Left forelimb (tissue), 1 donor: ENCODE measurements at places on chromosomes 3 and 15.

DNA sequence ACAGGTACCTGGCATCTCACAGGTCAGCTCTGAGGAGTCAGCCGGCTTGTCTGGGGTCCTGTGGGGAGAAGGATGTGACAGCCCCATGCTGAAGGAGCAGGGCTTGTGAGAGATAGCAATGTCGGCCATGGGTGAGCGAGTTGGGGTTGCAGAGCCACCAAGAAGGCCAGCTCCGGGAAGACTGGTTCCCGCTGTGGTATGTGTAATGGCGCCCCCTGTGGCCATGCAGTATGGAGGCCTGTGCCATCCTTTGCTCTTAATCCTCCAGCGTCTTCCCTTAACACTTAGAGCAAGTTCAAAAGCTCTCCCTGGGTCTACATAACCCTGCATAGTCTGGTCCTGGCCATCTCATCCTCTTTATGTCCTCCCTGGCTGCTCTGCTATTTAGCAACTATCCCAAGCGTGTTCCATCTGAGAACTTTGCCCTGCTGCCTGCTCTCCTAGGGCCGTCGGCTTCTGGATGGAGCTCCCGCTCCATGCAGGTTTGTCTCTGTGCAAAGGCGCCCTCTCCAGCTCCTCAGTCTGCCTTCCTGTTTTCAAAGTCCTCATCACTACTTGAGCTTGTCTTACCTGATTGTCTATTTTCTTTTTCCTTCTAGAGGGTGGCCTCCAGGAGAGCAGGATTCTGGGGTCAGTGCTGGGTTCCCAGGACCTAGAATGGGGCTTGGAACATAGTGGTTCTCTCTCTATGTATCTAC, 40.8 kb upstream of the IQCF6 start:
- no peak for DNase-seq

DNA sequence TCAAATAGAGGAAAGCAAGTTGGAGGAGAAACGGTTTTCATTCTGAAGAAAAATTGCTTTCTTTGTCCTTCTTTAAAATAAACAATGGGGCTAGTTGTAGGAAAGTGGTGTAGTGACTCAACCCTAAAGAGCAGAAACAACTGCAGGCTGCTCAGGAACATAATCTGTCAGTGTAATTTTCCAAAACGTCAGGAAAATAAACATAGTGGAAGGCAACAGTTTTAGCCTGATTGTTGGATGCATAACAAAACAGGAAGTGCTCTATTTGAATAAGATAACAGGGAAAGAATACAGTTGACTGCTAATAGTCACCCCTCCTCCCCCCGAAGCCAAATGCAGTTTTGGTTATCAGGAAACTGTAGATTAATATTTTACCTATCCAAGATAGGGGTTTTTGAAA, 167.6 kb downstream of the ECT2 start:
- no peak for DNase-seq

DNA sequence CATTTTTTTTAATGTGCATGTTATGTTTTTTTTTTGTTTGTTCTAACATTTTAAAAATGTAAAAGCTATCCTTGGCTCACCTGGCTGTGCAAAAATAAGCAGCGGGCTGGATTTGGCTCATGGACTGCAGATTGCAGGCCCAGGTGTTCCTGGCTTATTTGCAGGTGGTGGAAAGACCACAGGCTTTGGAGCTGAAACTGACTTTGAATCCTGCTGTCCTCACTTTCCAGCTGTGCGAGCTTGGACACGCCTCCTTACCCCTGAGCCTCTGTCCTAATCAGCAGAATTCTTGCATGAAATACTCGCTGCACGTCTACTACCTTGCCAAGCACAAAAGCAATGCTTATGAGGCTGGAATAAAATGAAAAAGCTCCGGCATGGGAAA, 188.7 kb upstream of the TPM1 start:
- DNase-seq: peak; percentile 47

GRCh38 chr3:129575997-129576384, 30.5 kb downstream of the PLXND1 start:
- no peak for DNase-seq

- no peak for DNase-seq
These were observed 171.8 kb downstream of the WDR76 start for GRCh38 chr15:43998607-43999006.

DNA sequence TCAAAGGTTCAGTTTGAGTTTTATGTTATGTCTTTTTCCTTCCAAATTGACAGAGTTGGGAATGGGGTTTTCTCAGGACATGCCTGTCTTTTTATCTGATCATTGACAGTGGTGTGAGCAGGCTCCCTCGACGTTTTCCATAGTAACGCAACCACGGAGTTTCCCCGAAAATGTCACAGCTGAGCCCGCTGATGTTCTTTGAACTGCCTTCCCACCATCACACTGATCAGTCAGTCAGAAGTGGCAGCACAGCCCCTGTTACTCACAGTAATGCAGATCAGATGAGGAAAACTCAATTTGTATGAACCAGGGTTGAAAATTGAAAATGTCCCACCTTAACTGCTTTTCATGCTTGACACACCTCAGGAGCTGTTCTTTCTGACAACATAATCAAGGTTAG, 210.4 kb downstream of the NECTIN3 start:
- DNase-seq: no peak

- no peak for DNase-seq
These were observed 228.6 kb downstream of the ZNF621 start for GRCh38 chr3:40753291-40753770.

DNA sequence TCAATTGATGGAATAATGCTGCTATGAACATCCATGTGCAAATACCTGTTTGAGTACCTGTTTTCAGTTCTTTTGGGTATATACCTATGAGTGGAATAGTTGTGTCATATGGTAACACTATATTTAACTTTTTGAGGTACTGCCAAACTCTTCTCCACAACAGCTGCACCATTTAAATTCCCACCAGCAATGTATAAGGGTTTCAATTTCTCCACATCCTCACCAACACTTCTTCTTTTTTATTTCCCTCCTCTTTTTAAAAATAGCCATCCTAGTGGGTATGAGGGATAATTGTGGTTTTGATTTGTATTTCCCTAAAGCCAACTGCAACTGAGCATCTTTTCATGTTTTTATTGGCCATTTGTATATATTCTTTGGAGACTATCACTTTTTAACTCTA, 31.3 kb upstream of the ARHGEF3 start:
- DNase-seq: no peak

DNA sequence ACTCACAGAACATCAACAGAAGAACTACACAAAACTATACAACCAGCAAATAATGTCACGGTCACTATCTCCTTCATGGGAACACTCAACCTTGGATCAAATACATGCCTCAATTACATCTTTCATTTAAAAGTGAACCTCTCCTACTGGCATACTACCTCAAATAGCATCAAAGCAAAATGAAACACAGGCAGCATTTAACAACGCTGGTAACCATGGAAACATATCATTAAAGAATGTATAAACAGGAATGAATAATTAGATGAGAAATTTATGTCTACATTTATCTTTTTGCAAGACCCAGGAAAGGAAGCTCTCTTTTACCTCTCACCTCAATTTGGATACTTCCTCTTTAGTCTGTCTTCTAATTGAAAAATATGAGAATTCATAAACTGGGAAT, 172.4 kb downstream of the SPATA16 start:
- DNase-seq: no peak

DNA sequence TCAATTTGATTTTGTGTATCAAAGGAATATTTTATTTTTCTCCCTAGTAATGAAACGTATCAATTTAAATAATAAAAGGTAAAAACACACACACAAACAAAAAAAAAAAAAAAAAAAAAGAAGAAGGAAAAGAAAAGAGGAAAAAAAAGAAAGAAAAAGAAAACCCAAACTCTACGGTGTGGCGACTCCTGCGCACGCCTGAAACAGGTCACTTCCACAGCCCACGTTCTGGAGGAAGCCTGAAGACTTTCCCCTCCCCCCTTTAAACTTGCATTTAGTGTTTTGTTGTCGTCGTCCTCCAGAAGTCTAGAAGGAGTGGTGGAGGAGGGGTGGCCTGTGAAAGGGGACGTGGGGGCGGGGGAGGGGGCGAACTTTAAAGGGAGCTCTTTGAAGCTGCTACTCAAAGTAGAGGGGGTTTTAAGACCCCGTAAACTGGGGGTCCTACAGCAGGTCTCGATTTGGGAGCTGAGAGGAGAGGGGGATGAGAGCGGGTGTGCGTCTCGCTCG, 2.3 kb upstream of the TLE3 start:
- no peak for DNase-seq

DNA sequence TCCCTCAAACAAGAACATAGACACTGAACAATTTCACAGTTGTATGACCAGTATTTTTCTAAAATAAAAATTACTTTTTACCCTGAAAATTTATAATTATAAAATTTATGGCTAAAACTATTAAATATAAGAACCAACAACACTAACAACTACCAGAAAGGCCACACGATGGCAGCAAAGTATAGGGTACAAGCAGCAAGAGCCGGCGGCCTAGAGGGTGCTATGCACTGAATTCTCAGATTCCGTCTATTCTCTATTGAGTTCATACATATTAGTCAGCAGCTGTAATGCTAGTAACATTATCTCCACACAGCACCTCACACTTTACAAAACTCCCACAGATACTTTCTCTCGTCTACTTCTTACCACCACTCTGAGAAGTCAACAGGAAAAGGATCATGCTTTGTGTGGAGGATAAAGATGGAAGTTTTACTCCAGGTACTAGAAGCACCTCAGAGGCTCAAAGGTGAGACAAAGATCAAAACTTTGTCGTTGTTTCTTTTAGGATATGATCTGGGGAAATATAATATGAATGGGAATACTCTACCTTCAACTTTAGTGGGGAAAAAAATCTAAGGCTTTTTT, 160.5 kb downstream of the FGF12 start:
- peak; percentile 67 for DNase-seq

- DNase-seq: no peak
These were observed 1.5 kb upstream of the CD200R1L start for GRCh38 chr3:112848196-112848595.

GRCh38 chr15:94403331-94403730, 172.0 kb downstream of the MCTP2 start:
- DNase-seq: no peak

- no peak for DNase-seq
These were observed 96.6 kb downstream of the SEMA6D start for GRCh38 chr15:47813748-47814384.

GRCh38 chr15:84598993-84599392, 1.8 kb upstream of the ZSCAN2 start:
- DNase-seq: no peak

GRCh38 chr15:25439369-25439836, 579 bp upstream of the UBE3A start:
- DNase-seq: no peak

DNA sequence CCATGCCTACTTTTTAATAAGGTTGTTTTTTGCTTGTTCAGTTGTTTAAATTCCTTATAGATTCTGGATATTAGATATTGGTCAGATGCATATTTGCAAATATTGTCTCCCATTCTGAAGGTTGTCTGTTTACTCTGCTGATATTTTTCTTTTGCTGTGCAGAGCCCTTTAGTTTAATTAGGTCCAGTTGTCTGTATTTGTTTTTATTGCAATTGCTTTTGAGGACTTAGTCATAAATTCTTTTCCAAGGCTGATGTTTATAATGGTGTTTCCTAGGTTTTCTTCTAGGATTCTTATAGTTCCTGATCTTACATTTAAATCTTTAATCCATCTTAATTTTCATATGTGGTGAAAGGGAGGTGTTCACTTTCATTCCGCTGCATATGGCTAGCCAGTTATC, 77.4 kb downstream of the PTPRG start:
- no peak for DNase-seq

GRCh38 chr3:128823631-128824030, 55.8 kb upstream of the ACAD9 start:
- no peak for DNase-seq
